NAMALWA (cell line): ENCODE measurements at places on chromosomes 12 and 14.
A peak's percentile ranks its signal among the peaks of the same experiment; 100 is the strongest.

GRCh38 chr14:101733211-101733610, 28.3 kb upstream of the PPP2R5C start:
- DNase-seq = no peak

DNA sequence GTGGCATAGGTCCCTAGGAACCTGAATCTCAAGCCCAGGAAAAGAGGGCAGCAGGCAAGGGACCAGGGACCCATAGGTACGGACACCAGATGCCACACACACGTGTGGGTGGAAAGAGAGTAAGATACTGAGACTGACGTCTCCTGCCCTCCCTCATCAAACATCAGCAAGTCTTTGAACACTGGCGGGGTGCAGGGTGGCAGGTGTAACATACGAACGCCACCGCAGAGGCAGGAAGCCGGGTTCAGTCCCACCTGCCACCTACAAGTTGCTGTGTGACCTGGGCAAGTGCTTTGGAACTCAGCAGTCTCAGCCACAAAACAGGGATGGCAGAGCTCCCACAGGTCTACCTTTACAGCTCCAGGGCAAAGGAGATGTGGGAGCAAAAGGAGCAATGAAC, 11.1 kb downstream of the ACTN1 start:
- DNase-seq = no peak

- no peak for DNase-seq
These were observed 489 bp downstream of the CEP290 start for GRCh38 chr12:88141425-88141773.

DNA sequence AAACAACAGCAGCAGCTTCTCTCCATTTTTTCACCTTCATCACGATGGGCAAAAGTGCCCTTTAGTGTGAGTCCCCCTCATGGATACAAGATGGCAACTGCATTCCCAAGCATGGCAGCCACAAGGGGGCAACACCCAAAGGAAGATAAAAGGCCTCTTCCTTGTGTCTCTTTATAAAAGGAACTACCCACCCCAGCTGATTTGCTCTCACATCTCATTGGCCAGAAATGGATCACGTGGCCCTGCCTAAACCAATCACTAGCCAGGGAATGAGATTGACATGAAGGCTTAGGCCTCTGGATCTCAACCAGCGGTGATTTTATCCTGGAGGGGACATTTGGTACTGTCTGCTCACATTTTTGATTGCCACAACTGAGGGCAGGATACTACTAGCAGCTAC, 21.9 kb upstream of the IFT81 start:
- peak; percentile 99 for DNase-seq

GRCh38 chr14:99908653-99909250, 115.5 kb downstream of the EML1 start:
- DNase-seq = no peak

DNA sequence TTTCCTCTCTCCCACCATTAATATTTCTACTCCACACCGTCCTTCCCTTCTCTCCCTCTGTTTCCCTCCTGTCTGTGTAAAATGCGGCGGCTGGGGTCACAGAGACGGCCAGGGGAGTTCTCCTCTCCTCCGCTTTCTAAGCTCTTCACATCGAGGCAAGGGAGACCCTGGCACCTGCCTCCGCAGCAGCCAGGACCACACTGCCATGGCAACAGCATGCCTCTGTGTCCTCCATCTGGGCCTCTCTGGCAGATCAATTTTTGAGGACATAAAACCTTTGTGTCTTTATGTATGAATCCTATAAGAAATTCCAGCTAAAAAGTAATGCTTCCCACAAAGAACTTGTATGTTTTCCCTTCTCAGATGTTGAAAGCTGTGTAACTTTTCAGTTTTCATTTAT, 41.4 kb downstream of the DYRK4 start:
- DNase-seq = no peak

GRCh38 chr14:72739446-72740405, 154.2 kb downstream of the DPF3 start:
- DNase-seq = no peak

GRCh38 chr12:98374007-98374406, 141.4 kb upstream of the TMPO start:
- DNase-seq = peak; percentile 31

DNA sequence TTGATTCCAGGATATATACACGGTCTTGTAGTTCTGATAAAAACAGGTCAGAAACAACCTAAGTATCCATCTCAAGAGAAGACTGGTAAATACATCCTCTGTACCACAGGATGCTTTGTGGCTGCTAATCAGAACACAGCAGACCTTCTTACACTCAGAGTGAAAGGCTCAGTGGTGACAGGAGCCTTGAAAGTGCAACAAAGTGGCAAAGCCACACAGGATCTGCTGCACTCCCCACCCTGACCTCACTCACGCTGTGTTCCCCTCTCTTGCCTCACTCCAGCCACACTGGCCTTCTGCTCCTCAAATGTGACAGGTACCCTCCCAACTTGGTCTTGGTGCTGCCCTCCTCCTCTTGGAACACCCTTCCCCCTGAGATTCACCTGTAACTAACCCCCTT, 98.1 kb upstream of the GRIP1 start:
- no peak for DNase-seq

- DNase-seq = no peak
These were observed 4.2 kb downstream of the SCNN1A start for GRCh38 chr12:6370994-6371754.

GRCh38 chr12:24565300-24565699, 383.6 kb downstream of the BCAT1 start:
- DNase-seq = no peak

GRCh38 chr12:18652596-18652995, 85.2 kb downstream of the PLCZ1 start:
- no peak for DNase-seq

- DNase-seq = no peak
These were observed 238.7 kb downstream of the AKAP6 start for GRCh38 chr14:32567543-32568384.

DNA sequence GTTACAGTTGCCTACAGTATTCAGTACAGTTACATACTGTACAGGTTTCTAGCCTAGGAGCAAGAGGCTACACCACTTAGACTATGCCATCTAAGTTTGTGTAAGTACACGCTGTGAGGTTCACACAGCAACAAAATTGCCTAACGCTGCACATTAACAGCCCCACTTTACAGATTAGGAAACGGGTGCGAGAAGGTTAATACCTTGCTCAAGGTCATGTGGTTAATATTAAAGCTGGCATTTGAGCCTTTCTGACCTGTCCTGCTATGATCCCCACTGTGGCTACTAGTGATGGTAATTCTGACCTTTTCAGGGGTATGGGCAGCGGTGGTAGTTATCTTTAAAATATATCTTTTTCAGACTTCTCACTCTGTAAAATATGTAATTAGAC, 20.9 kb downstream of the ACVR1B start:
- DNase-seq = no peak
